ENCODE measurements at places on chromosomes 1 and 21.

DNA sequence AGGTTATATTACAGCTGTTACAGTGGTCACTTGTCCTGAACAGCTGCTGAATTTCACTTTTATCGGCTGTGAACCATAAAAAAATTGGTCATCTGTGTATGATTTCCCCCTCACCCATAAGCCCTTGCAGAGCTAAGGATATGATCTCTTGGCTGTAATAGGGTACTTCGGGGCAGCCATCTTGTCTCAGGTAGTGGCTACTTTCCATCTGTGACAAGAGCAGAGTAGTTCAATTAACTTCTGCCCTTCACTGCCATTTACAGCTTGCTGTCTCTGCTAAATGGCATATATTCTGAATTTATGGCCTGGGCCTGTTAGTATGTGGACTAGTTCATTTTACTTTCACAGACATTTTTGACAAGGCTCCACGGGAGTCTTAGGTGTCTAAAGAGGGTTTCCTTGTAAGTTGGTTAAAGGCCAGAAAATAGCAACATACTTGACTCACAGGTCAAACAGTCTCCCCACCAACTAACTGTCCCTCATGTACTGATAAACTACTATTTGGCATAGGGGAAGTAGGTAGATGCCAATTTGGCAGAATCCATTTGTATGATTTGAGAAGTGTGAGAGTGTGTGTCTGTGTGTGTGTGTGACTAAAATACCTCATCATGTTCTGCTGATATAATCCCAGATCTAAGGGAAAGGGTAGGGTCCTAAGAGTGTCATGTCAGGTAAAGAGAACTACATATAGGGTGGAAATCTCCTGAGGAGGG is 151.6 kb downstream of the KCTD3 start:
- DNase-seq, result no peak

DNA sequence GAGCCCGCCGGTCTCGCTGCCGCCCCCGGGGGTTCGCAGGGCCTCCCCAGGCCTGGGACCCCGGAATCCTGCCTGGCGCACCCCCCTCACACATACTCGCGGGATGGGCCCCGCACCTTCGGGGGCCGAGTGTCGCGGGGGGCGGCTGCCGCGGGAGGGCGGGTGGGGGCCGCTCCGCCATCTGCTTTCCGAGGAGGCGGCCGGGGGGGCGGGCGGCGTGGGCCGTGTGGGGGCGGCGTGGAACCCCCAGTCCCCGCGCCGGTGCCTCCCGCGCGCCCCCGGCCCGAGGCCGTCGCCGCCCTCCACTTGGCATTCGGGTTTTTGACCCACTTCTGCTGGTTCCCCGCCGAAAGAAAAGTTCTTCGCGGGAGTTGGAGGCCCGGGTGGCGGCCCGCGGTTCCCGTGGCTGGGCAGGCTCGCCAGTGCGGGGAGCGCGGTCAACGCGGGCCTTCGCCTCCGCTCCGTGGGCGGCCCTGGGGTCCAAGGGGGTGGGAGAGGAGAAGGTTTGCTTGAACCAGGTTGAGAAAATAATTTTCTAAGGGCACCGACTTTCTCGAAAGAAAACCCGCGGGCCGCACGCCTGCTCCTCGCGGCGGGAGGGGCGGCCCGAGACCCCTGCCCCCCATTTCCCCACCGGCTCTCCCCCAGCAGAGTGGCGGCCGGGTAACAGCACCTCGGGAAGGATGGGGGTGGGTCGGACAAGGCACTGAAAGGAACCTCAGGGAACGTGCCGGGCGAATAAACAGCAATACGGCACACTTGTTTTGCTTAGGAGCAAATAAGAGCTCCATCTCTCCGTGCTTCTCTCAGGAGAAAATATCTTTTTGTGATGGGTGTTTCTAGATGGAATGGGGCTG is 1.6 kb downstream of the PHF13 start:
- DNase-seq, result no peak

DNA sequence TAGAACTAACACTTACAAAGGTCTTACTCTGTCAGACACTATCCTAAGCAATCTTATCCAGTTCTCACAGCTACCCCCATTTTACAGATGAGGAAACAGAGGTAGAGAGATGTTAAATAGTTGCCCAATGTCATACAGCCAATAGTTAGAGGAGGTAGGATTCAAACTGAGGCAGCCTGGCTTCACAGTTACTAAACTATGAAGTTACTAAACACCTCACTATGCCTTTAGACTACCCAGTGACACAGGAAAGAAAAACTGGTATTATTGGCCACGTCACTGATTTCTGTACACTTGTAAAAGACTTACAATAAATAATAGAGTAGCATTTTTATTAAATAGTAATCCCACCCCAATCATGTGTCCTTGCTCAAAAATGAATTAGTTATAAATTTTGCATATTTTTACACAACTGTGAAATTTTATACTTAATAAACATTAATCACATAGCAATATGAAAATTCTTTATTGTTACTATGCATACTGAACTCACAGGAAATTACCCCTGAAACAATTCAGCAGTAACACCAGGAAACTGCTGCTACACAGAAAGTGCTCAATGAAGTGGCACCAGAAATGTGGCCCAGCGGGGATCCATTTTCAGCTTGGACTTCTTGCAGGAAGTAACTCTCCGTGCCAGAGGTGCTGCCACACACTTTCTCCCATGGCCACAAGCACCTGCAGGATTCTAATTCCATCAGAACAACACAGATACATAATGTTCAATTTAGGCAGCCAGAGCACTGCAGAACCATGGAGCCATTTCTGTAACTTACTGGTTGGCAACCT is 69.4 kb downstream of the VAV3 start:
- DNase-seq, result no peak

GRCh38 chr1:231684356-231685244 is 58.0 kb downstream of the DISC1 start:
- peak; percentile 48 for DNase-seq

DNA sequence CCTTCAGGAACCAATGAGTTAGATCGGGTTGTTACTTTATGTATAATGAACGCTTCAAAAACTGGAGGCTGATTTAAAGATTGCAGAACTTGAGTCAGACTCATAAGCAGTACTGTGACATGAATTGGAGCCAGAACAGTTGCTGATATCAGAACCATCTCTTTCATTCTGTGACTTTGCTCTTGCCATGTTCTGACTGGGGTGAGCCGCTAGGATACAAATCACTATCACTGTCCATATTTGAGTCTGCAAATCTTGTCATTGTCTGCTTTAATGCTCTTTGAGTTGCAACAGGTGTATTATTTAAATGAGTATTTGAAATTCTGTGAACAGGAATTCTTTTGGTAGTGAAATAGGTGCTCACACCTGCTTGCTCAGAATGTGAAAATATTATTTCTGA is 52.5 kb downstream of the LRIG2 start:
- DNase-seq, result no peak

- DNase-seq, result no peak
Measured at GRCh38 chr21:32705901-32706300, 21.9 kb downstream of the SYNJ1 start.

- no peak for DNase-seq
Measured at GRCh38 chr1:208230668-208231529, 13.3 kb downstream of the PLXNA2 start.

DNA sequence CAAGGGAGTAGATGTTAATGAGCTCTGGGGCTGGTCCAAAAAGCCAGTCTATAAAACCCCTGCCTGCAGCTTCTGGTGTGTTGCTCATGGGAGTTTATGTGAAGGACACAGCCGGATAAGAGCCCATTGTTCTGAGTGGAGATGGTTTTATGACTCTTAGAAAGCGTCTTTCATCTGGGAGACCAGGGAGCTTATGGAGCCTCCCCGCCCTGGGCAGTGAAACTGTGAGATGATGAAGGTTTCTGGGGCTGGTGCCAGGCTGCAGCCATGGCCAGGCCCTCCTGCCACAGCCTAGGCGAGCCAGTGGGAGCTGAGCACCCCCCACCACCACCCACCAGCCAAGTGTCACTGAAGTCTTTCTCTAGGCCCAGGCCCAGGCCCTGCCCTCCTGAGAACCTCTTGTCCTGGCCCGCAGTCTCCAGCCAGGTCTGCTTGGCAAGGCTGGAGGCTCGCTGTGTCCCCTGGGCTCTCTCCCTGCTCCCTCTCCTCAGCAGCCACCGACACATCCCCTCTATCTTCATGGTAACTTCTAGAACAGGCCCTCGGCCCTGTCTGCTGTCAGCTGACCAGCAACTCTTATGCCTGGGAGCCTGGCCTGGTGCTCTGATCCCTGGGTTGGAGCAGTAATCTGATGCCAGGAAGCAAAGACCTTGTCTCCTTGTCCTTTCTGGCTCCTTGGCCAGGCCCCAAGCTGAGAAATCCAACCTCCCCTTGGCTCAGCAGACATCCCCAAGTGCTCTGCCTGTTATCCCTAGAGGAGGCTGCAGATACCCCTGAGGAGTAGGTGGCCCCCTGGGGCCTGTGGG is 7.6 kb upstream of the ARHGEF10L start:
- DNase-seq, result peak; percentile 85

- DNase-seq, result no peak
Measured at GRCh38 chr1:72524021-72524420, 241.7 kb upstream of the NEGR1 start.

GRCh38 chr21:20313013-20313412 is 685.2 kb upstream of the NCAM2 start:
- no peak for DNase-seq

DNA sequence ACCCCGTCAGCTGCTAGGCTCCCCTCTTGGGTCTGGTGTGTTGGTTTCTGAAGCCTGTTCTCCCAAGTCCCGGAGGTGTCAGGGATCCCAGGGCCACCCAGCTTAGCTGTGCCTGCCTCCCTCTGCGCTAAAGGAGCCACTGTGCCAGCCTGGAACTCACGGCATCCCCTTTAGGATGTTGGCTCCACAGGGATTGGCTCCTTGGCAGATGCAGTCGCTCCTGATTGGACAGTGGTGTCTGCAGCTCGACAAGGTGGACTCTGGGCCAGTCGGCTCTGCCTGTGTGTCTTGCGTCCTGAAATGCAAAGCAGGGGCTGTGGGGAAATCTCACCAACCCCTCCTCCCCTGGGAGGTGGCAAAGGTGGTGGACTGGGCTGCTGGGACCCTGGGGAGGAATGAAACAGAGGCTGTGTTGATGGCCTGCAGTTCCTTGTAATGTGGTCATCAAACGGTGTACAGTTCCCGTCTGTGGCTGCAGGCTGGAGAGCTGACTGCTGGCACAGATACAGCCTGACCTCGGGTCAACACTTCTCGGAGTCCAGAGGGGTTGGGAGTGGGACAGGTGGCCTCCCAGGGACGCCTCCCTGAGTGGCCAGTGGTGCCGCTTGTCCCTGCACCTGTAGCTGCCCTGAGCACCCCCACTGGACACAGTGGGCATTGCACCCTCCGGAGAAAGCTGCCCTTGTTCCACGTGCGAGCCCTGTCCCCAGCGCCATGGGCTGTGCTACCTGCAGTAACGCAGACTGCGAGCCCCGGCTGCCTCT is 11.5 kb upstream of the KCNAB2 start:
- DNase-seq, result peak; percentile 46

DNA sequence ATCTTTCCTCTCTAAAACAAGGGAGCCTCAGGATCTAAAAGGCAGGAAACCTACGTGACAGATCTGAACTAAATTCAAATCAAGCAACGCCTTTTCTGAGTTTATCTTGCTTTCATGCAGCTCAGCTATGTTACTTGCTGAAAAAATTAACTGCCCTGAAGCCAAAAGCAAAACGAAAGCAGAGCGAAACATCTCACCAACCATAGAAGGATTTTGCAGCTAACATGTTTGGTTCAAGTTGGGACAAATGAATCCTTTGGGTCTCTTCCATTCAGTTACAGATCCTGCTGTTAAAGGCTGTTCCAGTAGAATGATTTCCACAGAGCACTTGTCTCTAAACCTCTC is 482 bp downstream of the SLC2A5 start:
- DNase-seq, result no peak

DNA sequence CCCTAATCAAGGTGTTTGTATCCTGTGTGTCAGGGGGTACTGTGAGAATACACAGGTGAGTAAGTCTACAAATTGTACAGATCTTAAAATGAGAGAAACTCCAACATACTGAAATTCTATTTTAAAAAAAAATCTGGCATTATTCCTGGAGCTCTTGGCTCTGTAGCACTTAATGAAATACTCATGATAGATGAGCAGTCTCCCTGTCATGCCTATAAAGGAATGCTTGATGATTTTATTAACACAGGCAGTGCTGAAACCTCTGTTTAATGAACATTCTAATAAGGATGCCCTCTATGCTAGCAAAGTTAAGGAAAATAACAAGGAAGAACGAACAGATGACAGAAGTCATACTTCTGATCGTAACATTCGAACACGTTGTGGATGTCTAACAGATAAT is 233.9 kb upstream of the NEGR1 start:
- DNase-seq, result no peak

- no peak for DNase-seq
Measured at GRCh38 chr1:175877939-175878737, 134.7 kb upstream of the TNR start.

- peak; percentile 93 for DNase-seq
Measured at GRCh38 chr1:227734856-227735538, at the start of the genes JMJD4 and SNAP47. TSS of gene JMJD4 (minus strand) at chr1:227735302. CDS start at chr1:227735273, 29 bp downstream. TSS of gene SNAP47 (plus strand) at chr1:227735435. CDS start at chr1:227747737, 12,302 bp downstream.

DNA sequence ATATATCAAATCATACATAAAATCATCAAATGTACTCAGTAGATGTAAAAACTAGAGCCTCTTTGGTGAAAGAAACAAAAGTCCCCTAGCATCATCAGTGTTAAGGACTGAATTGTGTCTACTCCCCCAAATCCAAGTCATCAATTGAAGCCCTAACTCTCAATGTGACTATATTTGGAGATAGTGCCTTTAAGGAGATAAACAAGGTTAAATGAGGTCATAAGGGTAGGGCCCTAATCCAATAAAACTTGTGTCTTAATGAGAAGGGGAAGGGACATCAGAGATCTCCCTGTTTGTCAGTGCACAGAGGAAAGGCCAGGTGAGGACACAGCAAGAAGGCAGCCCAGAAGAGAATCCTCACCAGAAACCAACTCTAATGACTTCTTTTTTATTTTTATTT is 33.5 kb downstream of the USP24 start:
- DNase-seq, result no peak
